GM18507 (cell line): ENCODE measurements at places on chromosomes 1 and 21.

GRCh38 chr1:217273866-217274265, 357.0 kb downstream of the GPATCH2 start:
- no peak for DNase-seq

DNA sequence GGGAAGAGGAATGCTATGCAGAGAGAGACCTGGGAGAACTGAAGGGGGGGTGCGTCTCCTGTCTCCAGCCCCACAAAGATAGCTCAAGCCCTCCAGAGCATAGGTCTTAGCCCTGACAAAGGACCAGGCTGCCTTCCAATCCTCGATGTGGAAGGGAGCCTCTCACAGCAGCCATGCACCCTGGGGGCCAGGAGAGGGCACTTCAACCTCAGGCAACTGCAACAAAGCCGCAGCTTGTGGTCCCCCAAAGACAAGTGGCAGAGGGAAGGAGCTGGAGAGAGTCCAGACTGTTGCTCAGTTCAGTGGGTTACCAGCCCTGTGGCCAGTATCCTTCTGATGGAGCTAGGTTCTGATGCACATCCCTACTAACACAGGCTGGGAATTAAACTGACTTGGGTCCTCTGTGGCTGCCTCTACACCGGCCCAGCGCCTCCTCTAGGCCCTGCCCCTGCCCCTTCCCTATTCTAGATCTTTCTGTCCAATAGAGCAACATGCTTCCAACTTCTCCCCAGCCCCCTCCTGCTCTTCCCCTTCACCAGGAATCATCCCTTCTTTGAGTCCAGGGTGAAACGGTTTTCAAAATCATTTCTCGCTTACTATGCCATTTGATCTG, 100.7 kb upstream of the SPATA6 start:
- peak; percentile 17 for DNase-seq

DNA sequence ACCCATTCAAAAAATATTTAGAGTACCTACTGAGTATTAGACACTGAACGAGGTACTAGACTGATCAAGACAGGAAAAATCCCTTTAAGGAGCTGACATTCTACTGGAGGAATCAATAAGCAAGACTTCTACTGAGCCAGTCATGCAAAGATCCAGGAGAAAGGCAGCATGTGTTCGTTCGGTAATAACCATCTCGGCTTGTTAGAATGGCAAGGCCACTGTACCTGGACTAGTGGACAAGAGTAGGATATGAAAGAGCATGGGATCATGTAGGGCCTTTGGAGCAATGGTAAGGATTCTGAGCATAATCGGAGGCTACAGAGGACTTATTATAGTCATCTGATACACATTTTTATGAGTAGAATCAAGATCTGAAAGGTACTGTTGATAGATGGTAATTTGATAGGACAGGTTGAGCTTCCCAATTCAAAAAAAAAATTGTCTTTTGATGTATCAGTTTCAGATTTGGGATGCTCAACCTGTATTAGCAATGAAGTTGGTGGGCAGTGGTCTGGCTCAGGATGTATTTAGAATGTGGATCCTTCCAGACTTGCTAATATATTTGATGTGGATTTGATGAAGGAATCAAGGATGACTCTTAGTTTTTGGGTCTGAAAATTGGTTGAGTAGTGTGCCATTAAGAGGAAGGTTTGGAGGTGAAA, 2.3 kb downstream of the COX20 start:
- no peak for DNase-seq

GRCh38 chr1:221025956-221026355, 146.7 kb downstream of the HLX start:
- DNase-seq = no peak

- DNase-seq = no peak
Measured at GRCh38 chr1:197472141-197472540, 204.1 kb downstream of the CRB1 start.

DNA sequence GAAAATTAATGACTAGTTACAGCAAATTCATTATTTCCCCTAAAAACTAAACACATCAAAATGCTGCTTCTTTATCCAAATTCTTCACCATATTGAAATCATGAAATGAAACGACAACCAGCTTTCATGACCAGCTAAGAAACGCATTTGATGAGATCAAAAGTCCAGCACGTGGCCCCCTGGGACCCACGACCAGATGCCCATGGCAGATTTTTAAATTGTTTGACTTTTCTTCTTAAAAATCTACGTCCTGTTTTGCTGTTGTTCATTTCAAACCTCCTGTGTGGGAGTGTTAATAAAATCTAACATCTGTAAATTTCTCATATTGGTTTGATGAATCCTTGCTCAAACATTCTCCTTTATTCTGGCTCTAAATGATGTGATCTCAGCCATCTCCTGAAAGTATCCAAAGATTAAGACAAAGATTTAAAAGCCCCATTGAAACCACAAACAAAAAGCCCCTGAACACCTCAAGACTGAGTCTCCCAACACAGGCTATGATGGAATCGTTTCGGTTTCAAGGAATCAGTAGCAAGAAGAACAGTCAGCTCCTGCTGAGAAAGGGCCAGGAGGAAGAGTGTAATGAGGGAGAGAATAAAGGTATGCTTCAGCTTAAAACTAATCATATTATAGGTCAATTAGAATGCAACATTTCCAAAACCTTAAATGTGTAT, 523.6 kb downstream of the SMYD3 start:
- no peak for DNase-seq

GRCh38 chr21:34962586-34963222, 86.4 kb downstream of the RUNX1 start:
- DNase-seq = no peak

DNA sequence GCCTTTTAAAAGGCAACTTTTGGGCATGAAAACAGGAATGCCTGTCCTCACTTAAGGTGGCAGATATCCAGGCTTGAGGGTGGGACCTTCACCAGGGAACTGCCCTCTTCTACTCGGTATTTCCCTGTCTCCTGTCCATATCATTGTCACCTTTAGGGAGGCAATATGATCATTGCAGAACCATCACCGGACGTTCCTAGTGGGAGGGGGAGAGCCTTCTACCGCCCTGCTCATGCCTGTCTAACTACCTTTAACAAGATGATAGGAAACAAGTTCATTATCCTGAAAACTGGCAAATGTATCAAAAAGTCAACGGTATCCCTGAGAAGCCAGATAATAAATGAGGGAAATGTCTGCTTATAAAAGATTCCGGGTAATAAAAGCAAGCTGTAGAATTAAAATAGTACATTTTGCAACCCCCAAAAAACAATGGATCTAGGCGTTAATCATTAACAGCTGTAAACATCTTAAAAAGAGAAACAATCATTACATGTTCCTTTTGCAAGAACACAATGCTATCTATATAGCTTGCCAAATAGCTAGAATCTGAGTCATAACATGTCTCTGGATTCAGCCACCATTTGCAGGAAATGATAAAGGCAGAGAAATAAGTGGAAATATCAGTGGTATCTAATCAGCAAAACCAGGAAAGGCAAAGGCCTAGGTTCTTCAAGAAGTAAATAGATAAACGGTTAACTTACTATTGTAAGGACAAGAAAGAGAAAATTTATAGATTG, 852.9 kb upstream of the ADGRL4 start:
- no peak for DNase-seq

DNA sequence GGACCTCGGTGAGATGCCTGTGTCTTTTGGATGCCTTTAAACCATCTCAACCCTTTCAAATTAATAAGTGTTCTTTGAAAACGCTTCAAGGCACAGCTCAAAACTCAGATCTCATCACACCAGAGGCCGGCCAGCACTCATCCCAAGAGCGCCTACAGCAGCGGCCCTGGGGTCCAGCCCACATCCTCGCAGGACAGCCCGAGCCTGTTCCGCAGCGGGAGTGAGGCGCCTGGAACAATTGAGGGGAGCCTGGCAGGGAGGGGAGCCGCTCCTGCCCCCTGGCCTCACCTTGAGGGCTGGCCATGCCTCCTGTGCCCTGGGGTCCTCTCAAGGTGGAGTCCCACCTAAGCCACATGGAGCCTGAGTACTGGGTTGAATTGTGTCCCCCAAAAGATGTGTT, 37.9 kb downstream of the ACOT7 start:
- DNase-seq = no peak

- no peak for DNase-seq
Measured at GRCh38 chr1:160615660-160616059, 31.2 kb downstream of the SLAMF1 start.

DNA sequence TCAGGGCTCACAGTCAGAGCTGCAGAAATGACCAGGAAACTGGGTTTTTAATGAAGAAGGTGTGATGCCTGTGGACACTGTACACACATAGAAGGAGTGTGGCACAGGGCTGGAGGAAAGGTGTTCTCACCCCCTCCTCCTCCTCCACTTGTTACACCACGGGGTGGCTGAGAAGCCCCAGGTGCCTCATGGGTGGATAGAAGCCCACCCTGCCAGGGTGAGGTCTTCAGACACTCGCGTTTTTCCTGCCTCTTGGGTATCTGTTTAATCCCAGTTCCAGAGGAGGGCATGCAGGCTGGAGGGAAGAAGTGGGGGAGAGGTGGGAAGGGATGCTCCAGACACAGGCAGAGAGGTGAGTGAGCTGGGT, 9.7 kb upstream of the LAD1 start:
- DNase-seq = no peak

GRCh38 chr1:21495225-21495820, 13.9 kb upstream of the ALPL start:
- no peak for DNase-seq

GRCh38 chr1:4027008-4027407, 126.9 kb upstream of the C1orf174 start:
- DNase-seq = no peak

DNA sequence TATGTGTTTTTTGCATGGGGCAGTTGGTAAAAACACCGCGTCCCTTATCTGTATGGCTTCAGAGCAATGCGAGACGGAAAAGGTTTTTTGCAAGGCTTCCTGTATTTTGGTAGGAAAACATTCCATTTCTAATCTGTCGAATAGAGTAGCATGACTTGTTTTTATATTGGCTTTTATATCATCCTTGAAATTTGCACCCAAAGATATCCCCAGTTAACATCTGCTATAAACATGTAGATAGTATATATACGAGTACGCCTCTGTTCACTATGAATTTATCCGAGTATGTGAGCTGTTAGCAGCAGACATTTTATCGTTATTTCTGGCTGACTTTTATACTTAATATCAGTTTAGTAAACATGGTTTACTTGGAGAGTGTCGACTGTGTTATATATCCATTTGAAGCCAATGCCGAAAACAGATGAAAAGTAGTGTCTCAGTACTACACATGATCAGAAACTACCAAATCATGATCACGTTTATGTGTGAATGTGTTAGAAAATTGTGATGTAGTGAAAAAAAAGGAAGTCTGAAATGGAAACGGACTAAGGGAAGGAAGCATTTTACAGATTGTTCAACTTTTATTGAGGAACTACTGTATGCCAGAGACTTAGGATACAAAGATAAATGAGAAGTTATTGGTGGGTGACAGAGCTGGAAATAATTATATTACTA, 1.0 kb downstream of the LEPR start:
- no peak for DNase-seq

DNA sequence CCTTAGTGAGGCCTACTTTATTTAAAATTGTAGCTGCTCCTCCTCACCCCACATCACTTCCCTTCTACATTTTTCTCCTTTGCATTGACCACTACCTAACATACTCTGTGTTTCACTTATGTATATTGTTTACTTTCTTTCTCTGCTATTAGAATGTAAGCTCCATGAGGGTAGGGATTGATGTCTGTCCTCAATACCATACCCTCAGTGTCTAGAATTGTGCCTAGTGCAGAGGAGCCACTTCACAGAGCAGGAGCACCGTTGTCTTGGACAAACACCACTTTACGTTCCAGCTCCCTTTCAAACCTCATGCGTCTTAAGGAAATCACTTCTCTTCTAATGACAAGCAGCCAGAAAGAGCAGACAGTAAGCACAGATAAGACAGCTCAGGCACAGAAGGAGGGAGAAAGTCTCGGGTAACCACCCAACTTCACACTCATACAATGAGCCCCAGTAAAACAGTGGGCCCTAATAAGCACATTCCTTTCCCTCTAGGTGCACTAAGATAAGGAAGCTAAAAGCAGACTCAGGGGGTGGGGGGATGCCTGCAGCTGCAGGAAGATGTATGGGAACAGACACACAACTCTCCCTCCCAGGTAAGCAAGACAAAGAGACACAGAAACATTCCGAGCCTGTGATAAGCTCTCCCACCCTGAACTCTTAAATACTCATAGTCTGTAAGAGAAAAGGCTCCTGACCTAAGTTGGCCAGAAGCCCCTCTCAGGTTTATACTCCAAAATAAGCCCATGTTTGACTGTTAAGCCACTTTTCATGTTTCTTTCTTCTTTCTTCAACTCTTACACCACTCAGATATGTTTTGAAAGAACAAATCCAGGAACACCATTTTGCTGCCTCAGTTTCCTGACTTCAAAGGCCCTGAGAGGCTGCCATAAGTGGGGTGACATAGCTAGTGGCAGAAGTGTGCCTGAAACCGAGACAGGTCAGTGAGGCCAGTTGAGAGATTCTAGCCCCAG, 7.1 kb upstream of the PLEKHM2 start:
- no peak for DNase-seq

DNA sequence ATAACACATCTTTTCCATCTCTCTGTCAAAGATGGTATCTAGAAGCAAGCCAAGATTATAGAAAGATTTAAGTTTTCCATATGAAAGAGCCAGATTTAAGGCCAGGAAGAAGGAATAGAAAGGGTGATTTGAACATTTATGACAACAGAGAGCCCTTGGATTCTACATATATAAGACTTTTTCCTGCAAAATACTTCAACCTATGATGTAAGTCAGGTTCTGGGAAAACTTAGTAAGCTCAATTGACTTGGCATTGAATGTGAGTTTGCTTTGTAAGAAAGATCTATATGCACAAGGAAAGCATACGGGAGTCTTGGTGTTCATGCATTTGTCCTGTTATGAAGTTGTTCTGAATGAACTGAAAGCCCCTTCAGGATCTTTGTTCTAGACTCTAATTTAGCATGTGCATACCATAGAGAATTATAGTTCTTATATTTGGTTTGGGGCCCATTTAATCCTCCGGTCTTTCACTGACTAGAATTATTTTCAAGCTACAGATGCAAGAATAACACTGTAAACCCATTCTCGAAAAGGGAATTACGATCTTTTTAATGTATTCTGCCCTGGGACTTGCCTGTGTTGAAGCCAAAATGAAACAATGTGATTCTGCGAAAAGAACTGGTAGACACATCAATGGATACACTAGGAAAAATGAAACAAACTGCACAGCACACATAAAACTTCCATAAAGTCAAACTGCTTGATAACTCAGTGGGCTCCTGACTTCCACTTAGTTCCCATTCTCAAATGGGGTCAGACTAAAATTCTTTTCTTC, 152.8 kb downstream of the DISP1 start:
- no peak for DNase-seq
